ENCODE measurements at places on chromosomes 3 and 15.

DNA sequence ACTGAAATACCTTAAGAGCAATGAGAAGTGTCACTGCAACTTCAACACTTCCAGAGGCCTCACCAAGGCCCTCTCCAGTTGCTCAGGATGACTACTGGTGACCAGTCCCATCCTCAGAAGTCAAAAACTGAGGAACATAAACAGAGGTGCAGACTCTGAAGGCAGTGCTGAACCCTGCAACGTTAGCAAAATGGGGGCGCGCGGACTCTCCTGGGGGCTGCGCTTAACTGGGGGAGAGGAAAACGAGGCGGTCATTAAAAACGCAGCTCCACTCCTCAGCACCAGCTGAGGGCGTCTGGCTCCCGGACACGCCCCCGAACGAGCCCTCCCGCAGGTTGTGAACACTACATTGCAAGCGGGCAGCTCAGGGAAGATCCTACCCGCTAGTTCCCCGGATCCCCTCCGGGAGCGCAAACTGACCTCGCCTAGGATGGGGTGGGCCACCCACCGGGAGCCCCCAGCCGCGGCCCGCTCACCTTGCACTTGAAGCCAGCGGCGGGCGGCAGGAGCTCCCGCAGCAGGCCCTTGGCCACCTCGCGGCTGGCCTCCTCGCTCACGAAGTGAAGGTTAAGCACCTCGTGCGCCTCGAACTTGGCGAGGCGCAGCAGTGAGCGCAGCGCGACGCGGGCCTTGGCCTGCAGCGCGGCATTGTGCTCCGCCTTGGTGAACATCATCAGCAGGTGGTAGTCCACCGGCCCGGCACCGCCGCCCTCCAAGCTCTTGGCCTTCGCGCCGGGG is 711 bp downstream of the XXYLT1 start:
- DNase-seq, result no peak

GRCh38 chr3:16298891-16299290 is 33.9 kb downstream of the OXNAD1 start:
- DNase-seq, result no peak

GRCh38 chr3:135771760-135772159 is 193.8 kb upstream of the PPP2R3A start:
- no peak for DNase-seq

DNA sequence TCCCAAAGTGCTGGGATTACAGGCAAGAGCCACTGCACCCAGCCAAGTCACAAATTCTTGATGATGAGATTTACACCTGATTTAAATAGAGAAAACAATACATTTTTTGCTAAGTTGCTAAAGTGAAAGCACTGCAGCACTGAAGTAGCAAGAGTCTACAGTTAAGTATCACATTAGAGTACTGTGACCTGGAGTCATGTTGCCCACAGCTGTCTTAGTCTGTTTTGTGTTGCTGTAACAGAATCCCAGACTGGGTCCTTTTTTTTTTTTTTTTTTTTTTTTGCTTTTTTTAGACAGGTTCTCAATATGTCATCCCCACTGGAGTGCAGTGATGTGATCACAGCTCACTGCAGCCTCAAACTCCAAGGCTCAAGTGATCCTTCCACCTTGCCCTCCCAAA is 23.2 kb upstream of the GNB4 start:
- DNase-seq, result no peak

DNA sequence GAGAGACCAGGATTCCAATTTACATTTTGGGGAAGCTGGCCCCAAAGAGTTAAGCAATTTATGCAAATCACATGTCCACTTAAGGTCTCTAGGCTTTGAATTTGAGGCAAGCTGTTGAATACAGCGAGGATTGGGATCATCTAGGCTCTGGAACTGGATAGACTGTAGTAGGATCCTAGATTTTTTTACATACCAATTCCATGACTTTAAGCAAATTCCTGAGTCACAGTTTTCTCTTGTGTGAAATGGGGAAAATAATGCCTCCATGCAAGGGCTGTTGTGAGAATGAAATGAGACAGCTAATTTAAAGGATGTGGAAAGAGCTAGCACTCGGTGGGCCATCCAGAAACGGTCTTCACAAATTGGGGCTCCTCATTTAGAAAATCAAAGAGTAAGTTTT is 103.4 kb downstream of the MINAR1 start:
- no peak for DNase-seq

DNA sequence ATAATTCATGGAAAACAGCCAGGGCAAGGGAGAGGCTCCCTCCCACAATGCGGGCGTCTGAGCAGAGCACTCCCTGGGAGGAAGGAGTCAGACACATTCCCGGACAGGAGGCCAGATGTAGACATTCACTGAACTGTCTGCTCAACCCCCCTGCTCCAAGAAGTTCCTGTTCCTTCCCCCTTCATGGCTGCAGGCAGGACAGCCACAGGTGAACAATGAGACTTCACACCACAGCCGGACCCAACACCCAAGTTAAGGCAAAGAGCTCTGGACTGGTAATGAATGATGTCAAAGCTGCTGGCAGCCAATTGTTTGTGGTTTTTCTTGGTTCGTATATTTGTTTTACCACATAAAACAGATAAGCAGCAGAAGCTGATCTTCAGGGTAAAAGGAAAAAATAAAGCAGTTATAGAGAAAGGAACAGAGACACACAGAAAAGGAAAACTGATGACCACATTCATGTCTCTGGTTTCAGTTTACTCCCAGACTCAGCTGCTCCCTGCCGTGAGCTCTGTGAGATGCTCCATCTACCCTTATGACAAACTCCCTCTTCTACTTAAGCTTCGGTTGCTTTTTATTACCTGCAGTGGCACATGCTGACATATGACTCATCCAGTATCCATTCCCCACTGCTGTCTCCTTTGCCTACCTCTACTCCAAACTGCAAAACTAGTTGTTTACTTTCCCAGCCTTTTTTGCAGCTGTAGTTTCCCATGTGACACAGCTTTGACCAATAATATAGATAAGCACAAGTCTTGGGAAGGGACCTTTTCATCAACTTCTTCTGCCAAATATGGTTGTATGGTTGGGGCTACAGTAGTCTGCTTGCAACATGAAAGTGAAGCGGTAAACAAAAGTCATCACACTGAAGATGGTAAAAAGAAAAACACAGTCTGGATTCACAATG is 33.1 kb downstream of the DZIP1L start:
- no peak for DNase-seq

DNA sequence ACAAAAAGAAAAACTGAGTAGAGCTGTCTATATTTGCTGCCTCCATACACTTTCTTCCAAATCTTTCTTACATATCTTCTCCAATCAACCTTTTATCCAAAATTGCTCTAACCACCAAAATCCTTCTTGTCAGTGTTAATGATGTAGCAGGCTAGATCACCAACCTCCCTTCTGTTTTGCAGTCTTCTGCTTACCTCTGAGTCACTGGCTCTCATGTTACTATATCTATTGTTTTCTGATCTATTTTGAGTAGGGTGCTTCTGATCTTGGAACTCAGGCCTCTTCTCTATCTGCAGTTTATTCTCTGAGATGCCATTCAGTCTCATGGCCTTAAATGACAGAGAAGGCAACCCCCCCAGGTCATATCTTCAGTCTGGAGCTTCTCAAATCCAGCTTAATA is 26.3 kb upstream of the AADAC start:
- no peak for DNase-seq

DNA sequence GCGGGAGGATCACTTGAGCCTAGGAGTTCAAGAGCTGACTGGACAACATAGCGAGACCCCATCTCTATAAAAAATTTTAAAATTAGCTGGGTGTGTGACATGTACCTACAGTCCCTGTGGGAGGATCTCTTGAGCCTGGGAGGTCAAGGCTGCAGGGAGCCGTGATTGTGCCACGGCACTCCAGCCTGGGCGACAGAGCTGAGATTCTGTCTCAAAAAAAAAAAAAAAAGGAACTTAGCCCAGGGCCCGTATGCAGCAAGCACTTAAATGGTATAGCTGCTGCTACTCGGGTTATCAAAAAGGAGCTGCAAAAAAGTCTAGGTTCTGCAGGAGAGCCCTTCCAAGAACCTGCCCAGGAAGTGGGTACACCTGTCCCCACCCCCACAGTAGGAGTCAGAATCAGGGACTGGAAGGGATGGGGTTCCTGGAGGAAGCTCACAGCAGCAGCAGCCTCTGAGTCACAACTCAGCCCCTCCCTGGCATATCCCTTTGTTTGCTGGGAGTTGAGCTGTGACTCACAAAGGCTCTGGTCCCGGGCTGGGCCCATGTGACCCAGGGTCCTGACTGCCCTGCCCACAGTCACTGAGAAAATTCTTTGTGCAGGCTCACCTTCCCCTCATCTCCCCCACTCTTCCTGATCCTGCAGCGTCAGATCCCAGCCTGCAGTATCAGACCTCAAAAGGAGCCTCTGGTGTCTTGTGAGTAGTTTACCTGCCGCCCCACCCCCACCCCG is at the start of gene SPATA12:
SPATA12 (plus strand) TSS at position 576 of the 733 bp plus-strand sequence. CDS start 13,031 bp downstream, outside the sequence.
- DNase-seq, result no peak

- no peak for DNase-seq
These were observed 45.2 kb upstream of the ABI3BP start for GRCh38 chr3:101038393-101038792.

DNA sequence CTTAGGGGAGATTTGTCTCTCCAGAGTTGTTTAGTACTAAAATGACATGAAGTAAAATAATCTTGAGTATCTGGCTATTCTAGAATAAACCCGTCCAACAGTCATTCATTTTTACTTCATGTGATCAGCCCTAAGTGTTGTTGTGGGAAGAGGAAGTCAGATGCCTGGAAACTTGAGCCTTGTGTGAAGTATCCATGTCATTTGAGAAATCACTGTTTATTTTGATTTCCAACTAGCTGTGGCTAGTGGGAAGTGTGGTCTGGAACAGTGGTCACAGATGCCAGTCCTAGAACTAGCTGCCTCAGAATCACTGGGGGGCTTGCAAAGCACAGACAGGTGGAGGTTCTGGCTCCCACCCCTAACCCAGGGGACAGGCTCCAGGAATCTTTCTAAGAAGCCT is 77.7 kb upstream of the LIMD1 start:
- no peak for DNase-seq

DNA sequence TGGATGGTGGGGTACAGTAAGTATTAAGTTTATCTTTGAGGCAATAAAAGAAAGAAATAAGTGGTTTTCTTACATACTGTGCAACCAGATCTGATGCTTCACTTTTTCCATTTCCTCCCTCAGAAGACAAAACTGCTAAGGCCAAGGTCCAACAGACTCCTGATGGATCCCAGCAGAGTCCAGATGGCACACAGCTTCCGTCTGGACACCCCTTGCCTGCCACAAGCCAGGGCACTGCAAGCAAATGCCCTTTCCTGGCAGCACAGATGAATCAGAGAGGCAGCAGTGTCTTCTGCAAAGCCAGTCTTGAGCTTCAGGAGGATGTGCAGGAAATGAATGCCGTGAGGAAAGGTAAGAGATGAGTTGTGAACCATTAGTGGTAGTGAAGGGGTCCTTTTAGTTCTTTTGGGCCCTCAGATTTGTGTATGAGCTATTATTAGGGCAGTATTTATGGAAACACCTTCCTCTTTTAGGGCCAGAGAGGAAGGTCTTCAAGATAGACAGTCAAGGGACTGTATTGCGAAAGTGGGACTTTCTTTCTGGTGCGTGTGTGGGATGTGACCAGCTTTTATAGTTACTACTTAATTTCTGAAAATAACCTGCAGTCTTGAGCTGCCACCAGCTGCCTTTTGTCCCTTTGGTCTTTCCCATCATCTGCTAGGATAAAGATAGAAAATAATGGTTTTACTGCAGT is 4.6 kb downstream of the ALAS1 start:
- DNase-seq, result no peak

DNA sequence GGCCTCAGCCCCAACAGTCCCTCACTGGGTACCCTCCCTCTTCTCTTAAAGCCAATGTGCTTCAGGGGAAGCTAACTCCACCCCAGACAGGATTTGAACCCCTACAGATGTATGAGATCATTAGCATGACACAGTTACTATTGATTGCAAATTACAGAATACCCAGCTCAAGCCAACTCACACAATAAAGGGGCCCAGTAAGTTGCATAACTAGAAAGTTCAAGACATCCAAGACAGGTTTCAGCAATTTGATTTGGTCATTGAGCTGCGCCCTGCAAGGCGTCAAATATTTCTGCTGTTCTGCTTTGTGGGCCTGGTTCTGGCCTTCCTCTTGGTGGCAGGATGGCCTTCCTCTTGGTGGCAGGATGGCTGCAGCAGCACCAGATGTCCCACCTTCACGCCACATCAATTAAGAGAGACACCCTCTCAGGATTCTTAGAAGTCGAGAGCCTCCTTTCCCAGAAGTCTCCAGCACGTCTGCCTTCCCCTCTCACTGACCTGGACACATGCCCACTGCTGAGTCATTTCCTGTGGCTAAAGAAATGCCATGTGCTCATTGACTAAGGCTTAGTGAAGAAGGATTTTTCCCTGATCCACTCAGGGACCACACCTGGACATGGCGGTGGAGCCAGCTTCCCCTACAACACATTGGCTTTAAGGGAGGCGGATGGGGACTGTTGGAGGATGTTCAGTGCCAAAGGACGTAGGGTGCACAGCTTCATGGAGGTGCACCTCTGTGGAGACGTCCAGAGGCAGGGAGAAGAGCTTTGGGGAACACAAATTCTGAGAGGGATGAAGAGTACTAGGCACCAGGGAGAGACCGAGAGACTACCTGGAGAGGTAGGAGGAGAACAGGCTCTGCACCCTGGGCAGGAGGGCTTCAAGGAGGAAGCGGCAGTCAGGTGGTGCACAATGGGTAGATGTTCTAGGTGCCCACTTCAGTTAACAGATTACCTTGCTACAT is 49.1 kb downstream of the DNASE1L3 start:
- DNase-seq, result no peak

DNA sequence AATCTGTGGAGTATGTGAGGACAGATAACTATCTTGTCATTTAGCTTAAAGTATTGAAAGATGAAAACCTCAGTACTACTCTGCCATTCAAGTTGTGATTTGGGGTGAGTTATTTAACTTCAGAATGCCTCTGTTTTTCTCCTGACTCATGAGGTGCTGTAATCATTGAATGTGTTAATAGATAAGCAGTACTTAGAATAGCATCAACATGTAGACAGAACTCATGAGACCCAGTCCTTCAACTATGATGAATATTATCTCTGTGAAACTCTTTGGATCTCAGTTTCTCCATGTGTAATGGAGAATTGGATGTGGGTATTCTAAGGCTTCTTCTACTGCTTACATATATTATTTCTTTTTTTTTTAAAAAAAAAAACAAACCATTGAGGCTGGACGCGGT is 431.4 kb downstream of the GRM7 start:
- DNase-seq, result no peak

DNA sequence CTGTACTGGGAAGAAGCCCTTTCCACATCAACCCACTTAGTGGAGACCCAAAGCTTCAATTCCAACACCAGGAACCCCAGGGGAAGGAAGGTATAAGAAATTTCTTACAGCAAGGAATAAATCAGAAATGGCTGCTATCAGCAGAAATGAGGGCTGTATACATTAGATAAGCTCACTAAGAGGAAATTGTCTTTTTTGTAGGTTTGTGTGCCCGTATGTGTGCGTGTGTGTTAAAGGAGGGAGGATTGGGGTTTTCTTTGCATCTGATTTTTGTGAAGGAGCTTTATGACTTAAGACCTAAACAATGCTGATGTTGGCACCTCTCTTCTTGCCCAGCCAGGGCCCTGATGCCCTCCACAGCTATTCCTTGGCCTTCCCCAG is 18.6 kb downstream of the ARRDC4 start:
- DNase-seq, result no peak

- DNase-seq, result no peak
These were observed 6.0 kb upstream of the FNDC3B start for GRCh38 chr3:172033396-172033795.

- DNase-seq, result no peak
These were observed 195.6 kb downstream of the TCF12 start for GRCh38 chr15:57114070-57114469.

- no peak for DNase-seq
These were observed 3.9 kb downstream of the RTP3 start for GRCh38 chr3:46501702-46502101.

Data from activated CD8-positive, alpha-beta memory T cell treated with anti-CD3 and anti-CD28 coated beads for 24 hours (primary cell).